ENCODE measurements at places on chromosomes 5 and 9.

DNA sequence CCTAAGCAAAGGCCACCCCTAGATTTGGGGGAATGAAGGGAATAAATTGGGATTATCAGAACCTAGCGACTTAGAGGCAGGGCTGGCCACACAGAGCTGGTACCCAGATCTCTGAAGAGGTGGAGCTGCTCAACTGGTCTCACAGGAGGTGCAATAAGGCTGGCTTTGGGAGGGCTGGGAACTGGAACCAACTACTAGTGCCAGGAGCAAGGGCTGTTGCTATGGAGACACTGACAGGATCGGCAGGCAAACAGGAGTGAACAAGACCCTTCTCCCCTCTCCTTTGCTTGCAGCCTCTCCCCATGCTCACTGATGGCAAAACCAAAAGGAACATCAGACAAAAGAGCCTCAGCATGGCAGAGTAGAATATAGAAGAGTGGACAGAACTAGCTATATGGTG, 17.0 kb upstream of the WHRN start:
- DNase-seq = no peak

- no peak for DNase-seq
Measured at GRCh38 chr5:14700478-14701436, 36.2 kb downstream of the OTULIN start.

DNA sequence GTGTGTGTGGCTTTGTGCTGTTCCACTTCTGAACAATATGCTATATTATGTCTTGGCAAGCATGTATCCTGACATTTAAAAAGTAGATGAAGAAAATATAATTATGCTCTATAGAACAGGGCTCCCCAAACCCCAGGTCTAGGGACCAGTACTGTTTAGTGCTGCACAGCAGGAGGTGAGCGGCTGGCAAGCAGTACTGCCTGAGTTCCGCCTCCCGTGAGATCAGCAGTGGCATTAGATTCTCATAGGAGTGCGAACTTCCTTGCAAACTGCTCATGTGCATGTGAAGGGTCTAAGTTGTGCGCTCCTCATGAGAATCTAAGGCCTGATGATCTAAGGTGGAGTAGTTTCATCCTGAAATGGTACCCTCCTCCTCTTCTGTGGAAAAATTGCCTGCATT, 979.1 kb upstream of the CTNND2 start:
- DNase-seq = no peak

GRCh38 chr5:107799306-107799705, 128.6 kb upstream of the EFNA5 start:
- DNase-seq = no peak

GRCh38 chr5:59528202-59528862, 365.2 kb downstream of the PDE4D start:
- no peak for DNase-seq

GRCh38 chr5:132708645-132709044, 28.7 kb downstream of the KIF3A start:
- no peak for DNase-seq

Data from CD4-positive, alpha-beta T cell treated with Interferon alpha-2 for 1 hour (primary cell).